ENCODE measurements at places on chromosomes 1 and 21. TPM values are rescaled to one million over a fixed set of nuclear protein-coding genes. Genes with fewer than 3 reads are reported as not detected.
A peak's percentile ranks its signal among the peaks of the same experiment; 100 is the strongest.

The BCAS2 gene
- total RNA-seq: 21.5 TPM

The PTCH2 gene
- total RNA-seq: 0.35 TPM

The DDR2 gene
- 38.0 TPM for total RNA-seq

The ESRRG gene
- 17.3 TPM for total RNA-seq

- no peak for DNase-seq
- no peak overlapping the region for H3K27ac ChIP-seq
- H3K4me1 ChIP-seq: no peaks in the 10 kb centered on the region
- H3K36me3 ChIP-seq: no peaks in the 10 kb centered on the region
- H3K4me3 ChIP-seq: no peak overlapping the region
These were observed 39.8 kb downstream of the SNAP47 start for GRCh38 chr1:227774821-227775661.

GRCh38 chr1:211741788-211742187 is 66.4 kb upstream of the NEK2 start:
- H3K36me3 ChIP-seq: no peaks in the 10 kb centered on the region
- no peak overlapping the region for H3K4me3 ChIP-seq
- no peak overlapping the region for H3K27ac ChIP-seq
- H3K4me1 ChIP-seq: no peaks in the 10 kb centered on the region

DNA sequence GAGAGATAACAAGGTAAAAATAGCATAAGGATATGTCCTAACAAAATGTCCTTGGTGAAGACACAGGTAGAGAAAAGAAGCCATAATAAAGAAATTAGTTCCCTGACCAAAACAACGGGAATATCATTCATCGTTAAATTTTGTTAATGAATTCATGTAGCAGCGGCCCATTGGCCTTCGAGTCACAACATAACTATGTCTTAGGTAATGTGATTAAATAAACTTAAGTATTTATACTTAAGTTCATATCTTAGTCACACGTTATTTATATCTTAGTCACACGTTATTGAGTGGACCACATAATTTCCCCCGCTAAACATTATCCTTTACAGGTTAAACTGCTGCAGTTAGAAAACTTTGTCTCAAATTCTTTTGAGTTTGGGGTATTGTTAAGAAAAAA is 1.2 kb downstream of the NEXN start:
- no peaks in the 10 kb centered on the region for H3K4me1 ChIP-seq
- peak overlapping the region; percentile 92 for H3K27ac ChIP-seq
- DNase-seq: no peak

DNA sequence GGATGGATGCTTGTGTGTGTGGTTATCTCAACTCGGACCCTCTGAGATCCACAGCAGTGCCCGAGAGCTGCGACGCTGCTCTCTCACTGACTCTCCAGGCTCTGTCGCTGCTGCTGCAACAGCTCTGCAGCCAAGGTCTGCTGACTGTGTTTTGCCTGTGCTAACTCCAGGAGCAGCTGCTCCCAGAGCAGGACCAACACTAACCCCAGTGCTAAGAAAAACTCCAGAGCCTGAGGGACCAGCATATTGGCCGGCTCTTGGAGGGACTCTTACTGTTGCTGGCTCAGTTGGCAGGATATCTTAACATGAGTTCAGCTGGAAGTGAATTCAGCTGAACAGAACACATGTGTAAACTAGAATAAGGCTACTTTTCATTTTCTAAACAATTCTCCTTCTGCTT is 4.4 kb downstream of the LCE2C start:
- H3K4me1 ChIP-seq: no peaks in the 10 kb centered on the region
- H3K27me3 ChIP-seq: no peaks in the 10 kb centered on the region
- no peak overlapping the region for H3K4me3 ChIP-seq

DNA sequence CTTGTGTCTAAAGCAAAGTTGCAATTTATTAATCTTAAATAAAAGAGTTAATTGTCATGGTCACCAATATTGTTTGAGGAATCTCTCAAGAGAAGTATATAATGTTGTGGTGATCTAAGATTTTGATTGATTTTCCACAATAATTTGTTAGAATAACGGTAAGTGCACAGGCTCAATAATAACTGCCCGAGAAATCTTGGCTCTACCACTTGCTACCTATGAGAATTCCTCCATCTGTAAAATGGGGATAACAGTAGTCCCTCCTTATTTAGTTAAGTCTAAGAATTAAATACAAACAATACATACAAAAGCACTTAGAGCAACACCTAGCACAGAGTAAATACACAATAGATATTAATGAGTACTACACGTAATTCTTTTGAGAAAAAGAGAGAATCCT is 18.8 kb downstream of the SCAF4 start:
- no peak overlapping the region for H3K4me3 ChIP-seq
- peaks cover 7% of the 10 kb centered on the region for H3K4me1 ChIP-seq
- H3K27ac ChIP-seq: no peak overlapping the region
- DNase-seq: no peak
- H3K27me3 ChIP-seq: no peaks in the 10 kb centered on the region

DNA sequence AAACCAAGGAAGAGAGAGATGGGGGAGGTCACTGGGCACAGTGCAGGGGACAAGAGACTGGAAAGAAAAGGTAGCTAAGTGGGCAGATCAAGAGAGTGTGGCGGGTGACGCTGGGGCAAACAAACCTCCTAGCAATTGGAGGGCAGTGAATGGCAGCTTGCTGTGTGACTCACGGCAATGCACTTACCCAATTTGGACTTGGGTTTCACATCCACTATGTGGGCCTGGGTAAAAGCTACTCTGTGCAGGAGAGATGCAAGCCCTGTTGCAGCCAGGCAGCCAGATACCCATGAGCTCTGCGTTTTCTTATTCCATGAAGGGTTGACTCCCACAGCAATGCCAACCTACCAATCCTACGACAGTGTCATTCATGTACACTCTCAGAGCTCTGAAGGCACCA is 9.5 kb downstream of the PLXNA2 start:
- no peaks in the 10 kb centered on the region for H3K27me3 ChIP-seq
- peaks cover 9% of the 10 kb centered on the region for H3K4me1 ChIP-seq
- no peaks in the 10 kb centered on the region for H3K36me3 ChIP-seq
- no peak overlapping the region for H3K27ac ChIP-seq
- no peak overlapping the region for H3K4me3 ChIP-seq
